Dorsolateral prefrontal cortex (tissue), 122 donors: ENCODE measurements at places on chromosomes 13 and 19.

DNA sequence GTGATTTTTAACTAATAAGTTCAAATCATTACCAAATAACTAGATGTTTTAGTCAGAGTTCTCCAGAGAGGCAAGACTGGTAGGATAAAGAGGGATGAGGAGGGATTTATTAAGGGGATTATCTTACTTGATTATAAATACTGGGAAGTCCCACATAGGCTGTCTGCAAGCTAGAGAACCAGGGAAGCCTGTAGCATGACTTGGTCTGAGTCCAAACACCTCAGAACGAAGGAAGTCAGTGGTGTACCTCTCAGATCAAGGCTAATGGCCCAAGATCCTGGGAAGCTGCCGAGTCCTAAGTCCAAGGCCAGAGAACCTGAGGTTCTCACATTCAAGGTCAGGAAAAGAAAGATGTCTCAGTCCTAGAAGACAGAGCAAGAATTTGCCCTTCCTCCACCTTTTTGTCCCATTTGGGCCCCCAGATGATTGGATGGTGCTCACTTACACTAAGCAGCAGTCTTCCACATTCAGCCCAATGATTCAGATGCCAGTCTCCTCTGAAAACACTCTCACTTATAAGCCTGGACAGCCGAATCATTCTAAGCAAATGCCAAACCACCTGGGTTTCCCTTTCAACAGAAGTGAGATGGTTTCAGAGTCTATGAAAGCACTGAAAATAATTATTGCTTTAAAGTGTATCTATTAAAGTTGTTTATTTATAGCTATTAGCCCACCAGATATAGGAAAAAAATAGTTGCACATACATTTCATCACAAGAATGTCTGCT is 1599.2 kb downstream of the OLFM4 start:
- no peak for DNase-seq

DNA sequence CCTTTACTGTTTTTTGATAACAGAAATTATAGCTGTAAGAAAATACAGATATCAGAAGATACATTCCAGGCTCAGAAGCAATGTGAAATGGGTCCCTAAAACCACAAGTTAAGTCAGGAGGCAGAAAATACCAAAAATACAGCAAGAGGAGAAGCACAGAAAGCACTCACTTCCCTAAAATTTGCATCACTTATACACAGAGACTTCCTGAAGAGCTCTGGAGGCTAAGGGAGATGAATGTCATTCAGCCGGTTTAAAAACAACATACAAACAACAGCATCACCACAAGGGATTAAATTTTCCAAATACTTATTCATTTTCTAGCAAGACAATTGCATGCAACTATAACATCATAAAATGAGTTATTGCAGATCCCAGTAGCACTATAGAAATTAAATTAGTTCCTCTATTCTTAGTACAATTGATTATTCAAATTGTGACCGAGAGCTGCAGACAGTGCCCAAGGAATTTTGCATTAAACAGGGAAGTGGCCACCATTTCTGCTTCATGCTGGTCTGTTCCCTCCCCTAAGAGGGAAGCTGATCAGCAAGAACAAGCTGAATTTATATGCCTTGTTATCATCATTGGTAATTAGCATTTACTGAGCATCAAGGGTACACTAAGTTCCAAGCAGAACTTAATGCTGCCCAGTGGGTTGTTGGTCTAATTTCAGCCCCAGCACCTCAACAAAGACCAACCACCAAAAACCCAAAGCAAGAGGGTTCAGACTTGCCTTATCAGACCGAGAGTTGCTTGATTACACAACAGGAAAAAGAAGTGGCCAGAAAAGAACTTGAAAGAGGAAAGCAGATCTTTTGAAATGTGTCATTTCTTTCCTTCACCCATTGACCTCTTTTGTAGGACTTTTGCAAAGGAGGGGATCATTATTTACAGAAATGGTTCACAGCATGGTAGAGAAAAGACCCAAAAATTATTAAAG is 140.7 kb downstream of the KCTD12 start:
- DNase-seq: no peak

GRCh38 chr13:70960841-70961443 is 852.7 kb upstream of the KLHL1 start:
- DNase-seq: no peak

- peak; percentile 69 for DNase-seq
These were observed 988 bp downstream of the LRRC4B start for GRCh38 chr19:50567052-50567841.

- DNase-seq: no peak
These were observed 13.3 kb downstream of the CD70 start for GRCh38 chr19:6577476-6578125.

DNA sequence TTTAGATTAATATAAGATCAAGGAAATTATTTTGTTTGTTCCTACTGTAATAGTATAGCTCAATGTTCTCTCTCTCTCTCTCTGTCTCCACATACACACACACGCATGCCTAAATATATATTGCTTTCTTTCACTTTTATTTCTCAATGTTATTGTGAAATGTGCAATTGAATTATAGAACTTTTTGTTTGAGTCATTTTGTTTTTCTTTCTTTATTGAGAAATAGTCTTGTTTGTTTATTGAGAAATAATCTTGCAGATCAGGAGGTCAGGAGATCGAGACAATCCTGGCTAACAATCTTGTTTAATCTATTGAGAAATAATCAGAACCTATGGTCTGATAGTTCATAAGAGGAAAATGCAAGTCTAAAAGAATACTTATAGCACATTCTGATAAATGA is 1581.3 kb downstream of the EFNB2 start:
- no peak for DNase-seq
